ENCODE measurements at places on chromosomes 16 and 17.

- no peak for DNase-seq
Observed at GRCh38 chr17:40087049-40087794, 13.2 kb downstream of the NR1D1 start.

- no peak for DNase-seq
Observed at GRCh38 chr17:74362069-74362405, 369 bp upstream of the BTBD17 start.

DNA sequence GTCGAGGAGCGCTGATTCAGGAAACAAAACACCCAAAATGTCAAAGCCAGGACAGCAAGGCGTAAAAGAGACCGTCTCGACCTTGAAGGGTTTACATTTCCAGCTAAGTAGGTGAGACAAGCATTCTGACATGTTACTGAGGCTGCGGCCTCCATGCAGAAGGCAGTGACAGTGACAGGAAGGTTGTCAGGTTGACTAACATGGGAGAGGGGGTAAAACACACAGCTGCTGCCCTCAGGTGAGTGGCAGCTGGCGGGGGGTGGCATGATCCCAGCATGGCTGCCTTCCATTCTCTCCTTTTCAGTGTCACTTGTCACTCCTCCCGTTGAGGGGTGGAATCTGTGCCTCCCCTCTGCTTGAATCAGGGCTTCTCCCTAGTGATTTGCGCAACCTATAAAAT is 31.9 kb upstream of the CRHR1 start:
- DNase-seq: no peak

- no peak for DNase-seq
Observed at GRCh38 chr17:13725288-13725990, 123.7 kb upstream of the HS3ST3A1 start.

GRCh38 chr16:14011846-14012245 is 59.3 kb upstream of the MRTFB start:
- peak; percentile 71 for DNase-seq

GRCh38 chr16:89349947-89350633 is 132.6 kb downstream of the ZNF778 start:
- DNase-seq: no peak

DNA sequence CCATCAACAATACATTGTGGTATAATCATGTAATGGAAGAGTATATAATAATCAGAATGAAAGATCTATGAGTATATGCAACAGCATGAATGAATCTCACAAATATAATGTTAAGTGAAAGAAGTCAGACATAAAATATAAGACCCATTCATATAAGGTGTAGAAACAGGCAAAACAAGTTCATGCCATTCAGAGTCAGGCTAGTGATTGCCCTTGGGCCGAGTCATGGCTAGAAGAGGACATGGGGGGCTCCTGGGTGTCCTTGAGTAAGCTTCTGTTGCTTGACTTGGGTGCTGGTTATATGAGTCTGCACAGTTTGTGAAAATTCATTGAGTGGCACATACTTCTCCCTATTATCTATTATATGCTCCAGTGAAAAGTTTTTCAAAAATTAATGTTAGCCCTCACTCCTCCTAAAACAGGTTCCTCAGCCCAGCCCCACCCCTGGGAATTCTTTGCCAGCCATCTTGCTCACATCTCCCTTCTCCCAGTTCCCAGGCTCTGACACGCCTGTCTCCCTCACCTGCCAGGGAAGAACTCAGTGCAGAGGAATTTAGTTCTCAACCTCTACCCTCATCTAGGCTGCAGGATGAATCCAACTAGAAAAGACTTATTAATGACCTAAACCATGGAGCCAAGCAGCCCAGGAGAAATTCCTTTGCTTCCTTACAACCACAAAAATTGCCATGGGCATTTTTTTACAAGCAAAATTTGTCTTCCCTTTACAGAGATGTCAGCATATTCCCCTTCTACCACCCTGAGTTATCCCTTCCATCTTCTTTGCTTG is 52.4 kb upstream of the NFAT5 start:
- no peak for DNase-seq

- DNase-seq: no peak
Observed at GRCh38 chr16:89952049-89952448, 3.5 kb downstream of the DEF8 start.

DNA sequence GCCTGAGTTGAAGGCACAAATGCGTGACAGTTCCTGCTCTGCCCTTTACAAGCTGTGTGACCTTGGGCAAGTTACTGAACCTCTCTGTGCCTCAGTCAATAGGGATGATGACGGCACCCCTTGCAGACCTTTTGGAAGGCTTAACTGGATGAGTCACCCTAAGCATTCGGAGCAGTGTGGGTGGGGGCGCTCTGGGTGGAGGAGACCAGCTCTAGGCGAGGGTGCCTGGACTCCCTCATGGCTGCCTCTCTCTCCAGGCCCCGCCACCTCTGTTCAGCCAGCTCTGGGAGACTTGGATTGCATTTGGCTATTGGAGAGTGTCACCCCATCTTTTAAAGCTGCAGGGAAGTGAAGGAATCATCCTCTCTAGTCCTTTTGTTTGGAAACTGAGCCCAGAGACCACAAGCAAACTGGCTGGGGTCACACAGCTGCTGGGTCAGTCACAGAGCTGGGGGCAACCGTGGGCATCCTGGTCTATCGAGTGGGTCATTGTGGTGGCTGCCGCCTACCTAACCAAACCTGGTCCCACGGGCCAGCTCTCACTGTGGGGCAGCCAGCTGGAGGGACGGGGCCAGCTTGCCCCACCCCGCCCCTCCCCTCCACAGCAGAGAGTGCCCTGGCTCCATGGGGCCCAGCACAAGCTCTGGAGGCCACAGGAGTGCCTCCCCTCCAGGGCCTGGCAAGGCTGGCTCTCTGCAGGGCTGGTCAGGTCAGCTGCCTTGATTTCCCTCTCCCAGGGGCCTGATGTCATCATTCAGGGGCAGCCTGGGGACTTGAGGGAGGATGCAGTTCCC is 20.2 kb upstream of the GSE1 start:
- no peak for DNase-seq

DNA sequence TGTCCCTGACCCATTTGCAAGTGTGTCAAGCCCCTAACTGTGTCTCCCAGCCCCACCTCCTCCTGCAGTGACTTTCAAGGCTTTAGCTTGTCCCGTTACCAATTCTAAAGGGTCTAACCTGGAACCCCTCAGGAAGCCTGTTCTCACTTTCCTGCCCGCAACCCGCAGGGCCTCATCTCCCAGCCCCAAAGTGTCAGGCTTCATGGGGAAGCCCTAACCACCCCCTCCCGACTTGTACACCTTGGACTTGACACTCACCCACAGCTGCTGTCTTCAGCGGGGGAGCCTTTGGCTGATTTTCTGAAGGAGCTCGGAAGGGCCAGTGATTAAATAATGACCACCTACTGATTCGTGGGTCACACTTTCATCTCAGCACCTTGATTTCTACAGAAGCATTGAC is 33.1 kb downstream of the NLRC5 start:
- DNase-seq: no peak

- no peak for DNase-seq
Observed at GRCh38 chr17:37791447-37792399, 46.9 kb upstream of the HNF1B start.

GRCh38 chr17:43615330-43616028 is 46.2 kb downstream of the MEOX1 start:
- no peak for DNase-seq

DNA sequence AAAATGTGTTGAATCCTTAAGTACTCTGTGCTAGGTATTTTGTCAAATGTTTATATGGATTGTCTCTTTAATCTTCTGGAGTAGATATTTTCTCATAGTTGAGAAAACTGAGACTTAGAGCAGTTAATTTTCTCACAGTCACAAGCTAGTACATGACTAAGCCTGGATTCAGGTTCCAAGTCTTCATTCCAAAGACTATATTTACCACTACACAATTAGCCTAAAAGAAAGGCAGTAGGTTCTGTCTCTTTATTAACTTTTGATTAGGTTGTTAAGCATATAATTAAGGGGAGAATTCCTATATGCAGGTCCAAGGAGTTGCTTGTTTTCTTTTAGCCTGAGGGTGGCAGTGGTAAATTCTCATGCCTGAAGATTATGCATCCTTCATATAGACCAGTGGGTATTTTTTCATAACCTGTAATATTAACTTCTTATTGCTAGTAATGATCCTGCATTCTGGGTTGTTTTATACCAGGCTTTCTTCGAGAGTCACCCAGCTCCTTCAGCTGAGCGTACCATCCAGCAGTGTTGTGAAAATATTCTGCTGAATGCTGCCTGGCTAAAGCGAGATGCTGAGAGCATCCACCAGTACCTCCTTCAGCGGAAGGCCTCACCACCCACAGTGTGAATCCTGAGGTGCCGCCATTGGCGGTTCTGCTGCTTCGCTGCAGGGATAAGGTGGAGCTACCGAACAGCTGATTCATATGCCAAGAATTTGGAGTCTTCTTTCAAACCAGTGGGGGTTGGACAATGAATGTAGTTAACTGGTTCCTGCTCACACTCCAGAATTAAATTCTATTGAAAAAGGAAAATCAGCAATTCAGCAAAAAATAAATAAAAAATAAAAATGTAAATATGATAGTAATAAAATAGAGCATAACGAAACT is 28.2 kb upstream of the KPNB1 start:
- no peak for DNase-seq

- no peak for DNase-seq
Observed at GRCh38 chr17:37405955-37406634, 541 bp downstream of the ACACA start.

- no peak for DNase-seq
Observed at GRCh38 chr17:40350689-40351358, 13.7 kb downstream of the GJD3 start.

GRCh38 chr17:17512866-17513265 is 16.7 kb upstream of the RASD1 start:
- DNase-seq: no peak

All from coronary artery (tissue), 2 donors.